ENCODE measurements at places on chromosomes 5 and 9.
A peak's percentile ranks its signal among the peaks of the same experiment; 100 is the strongest.

DNA sequence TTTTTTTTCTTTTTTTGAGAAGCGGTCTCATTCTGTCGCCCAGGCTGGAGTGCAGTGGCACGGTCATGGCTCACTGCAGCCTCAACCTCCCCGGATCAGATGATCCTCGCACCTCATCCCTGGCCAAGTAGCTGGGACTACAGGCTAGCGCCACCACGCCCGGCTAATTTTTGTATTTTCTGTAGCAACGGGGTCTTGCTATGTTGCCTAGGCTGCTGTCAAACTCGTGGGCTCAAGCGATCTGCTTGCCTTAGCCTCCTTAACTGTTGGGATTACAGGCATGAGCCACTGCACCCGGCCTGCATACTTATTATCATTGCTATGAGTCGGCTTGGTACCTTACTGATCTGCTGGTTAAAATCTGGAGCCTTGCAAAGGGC, 790 bp upstream of the IARS1 start:
- no peak for DNase-seq

DNA sequence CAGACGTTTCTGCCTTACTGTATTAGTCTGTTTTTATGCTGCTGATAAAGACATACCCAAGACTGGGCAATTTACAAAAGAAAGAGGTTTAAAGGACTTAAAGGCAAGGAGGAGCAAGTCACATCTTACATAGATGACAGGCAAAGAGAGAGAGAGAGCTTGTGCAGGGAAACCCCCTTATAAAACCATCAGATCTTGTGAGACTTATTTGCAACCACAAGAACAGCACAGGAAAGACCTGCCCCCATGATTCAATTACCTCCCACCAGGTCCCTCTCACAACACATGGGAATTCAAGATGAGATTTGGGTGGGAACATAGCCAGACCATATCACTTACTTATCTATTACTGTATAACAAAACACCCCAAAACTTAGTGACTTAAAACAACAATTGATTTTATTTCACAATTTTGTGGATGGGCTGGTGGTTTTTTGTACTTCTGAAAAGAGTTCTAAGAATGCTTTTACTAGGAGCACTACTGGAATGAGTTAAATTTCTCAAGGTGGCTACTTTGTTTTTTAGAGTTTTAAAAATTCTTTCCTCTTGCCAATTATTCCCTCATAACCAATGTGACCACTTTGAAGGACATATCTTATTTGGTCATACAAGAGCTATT, 10.3 kb downstream of the RUSC2 start:
- no peak for DNase-seq

GRCh38 chr5:139636207-139636792, 11.8 kb upstream of the CXXC5 start:
- DNase-seq = no peak

GRCh38 chr9:28696960-28697359, 1123.7 kb upstream of the C9orf72 start:
- no peak for DNase-seq

DNA sequence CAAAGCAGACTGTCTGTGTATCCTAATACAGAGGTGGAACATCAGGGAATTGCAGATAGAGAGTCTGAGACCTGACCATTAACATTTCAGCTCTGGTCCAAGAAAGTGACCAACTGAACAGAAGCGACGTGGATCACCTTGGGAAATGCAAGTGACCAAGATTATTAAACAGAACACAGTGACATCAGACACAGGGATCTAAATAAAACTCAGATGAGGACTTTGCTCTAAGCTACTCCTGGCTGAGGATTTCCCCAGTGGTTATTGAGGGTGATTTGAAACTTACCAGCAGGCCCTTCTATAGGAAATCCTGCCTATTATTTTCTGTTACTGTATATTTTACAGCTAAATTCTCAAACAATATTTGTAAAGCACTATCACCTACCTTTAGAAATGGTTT, 436.0 kb downstream of the TMEM38B start:
- no peak for DNase-seq

DNA sequence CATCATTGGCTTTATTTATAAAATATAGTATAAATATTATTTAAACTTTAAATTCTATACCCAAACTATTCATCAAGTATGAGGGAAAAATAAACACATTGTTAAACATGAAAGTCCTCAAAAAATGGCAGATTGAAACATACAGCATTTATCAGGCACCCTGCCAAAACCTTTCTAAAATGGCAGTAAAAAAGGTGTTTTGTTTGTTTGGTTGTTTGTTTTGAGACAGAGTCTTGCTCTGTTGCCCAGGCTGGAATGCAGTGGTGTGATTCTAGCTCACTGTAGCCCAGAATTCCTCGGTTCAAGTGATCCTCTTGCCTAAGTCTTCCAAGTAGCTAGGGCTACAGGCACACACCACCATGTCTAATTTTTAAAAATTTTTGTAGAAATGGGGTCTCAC, 60.1 kb upstream of the ECM2 start:
- no peak for DNase-seq

DNA sequence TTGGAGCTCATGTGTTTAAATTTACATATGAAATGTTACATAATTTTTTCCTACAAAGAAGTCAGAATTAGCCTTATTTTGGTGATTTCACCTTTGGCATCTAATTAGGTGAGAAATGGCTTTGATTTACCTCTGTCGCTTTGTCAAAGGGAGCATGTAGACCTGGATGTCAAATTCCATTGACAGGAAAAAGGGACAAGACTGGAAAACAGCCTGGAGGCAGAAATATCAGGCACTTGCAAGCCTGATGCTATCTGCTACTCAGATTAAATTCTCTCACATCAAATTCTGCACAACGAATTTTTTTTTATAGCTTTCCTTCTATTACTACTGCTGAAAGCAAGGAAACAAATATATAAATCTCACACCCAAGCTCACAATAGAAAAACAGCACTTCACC, 54.1 kb upstream of the CTNND2 start:
- DNase-seq = no peak

DNA sequence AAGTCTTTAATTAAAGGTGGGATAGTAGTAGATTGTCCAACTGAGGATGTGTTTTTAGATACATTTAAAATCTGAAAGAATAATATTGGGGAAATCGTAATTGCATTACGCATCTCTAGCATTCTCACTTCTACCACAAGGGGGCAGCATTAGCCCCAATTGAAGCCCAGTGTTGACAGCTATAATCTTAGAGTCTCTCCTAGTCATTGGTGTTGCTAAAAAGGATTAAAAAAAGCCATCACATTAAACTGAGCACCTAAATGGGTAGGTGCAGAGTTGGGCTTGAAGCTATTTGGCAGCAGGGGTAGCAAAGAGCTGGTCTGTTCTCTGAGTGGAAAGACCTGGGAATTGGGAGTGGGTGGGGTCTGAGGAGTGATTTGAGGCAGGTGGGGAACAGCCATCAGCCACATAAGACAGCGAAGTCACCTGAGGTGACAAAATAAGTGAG, 177.2 kb downstream of the OSTF1 start:
- peak; percentile 4 for DNase-seq

DNA sequence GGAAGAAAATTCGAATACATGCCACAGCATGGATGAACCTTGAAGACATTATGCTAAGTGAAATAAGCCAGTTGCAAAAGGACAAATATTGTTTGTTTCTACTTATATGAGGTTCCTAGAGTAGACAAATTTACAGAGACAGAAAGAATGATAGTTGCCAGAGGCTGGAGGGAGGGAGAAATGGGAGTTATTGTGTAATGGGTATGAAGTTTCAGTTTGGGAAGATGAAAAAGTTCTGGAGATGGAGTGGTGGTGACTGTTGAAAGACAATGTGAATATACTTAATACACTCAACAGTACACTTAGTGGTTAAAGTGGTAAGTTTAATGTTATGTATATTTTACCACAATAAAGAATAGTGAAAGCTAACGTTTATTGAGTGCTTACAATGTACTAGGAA, 99.6 kb upstream of the SLC44A1 start:
- no peak for DNase-seq

DNA sequence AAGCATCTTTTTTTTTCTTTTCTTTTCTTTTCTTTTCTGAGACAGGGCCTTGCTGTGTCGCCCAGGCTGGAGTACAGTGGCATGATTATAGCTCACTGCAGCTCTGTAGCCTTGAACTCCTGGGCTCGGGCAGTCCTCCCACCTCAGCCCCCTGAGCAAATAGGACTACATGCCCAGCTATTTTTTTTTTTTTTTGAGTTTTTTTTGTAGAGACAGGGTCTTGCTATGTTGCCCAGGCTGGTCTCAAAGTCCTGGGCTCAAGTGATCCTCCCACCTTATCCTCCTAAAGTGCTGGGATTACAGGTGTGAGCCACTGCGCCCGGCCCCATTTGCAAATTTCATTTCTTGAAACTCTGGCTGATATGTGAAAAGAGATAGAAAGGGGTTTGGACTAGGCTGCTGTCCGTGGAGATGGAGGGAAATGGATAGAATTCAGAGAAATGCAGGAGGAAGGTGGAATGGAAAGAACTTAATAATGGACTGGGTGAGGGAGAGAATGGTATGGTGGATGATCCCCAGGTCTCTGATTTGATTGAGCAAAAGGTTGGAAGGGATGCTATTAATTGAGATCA, 32.9 kb downstream of the TNFAIP8 start:
- DNase-seq = no peak

DNA sequence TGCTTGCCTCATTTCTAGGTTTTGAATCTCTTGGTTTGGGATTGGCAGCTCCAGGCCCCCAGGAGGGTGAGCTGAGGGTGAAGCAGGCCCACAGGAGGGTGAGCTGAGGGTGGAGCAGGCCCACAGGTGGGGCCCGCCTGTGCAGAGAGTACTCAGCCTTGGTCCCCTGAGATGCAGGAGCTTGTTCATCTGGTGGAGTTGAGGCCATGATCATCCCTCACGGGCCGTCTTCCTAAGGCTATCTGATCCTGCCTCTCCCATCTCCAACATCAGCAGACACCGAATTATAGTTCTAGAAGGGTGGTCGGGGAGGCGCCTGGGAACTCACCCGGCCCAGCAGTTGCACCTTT, 131.7 kb upstream of the PHYKPL start:
- no peak for DNase-seq

DNA sequence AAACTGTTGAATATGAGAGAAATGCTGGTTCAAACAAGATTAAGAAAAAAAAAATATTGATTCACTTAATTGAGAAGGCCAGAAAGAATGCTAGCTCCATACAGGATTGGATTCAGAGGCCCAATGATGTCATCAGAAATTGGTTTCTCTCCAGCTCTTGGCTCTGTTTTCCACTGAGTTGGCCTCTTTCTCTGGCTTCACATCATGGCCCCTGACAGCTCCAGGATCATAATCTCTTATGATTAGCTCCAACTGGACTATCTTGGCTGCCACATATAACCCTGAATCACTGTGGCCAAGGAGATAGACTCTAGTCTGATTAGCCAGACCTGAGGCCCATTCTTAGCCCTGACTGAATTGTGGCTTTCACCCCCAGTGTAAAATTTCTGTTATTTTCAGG, 244.7 kb upstream of the GRAMD2B start:
- no peak for DNase-seq

- DNase-seq = no peak
Observed at GRCh38 chr5:108884736-108885135, 137.0 kb downstream of the FER start.

- no peak for DNase-seq
Observed at GRCh38 chr5:122907276-122907675, 61.9 kb downstream of the SNX24 start.

- DNase-seq = no peak
Observed at GRCh38 chr5:62794456-62794855, 215.8 kb downstream of the LRRC70 start.

- no peak for DNase-seq
Observed at GRCh38 chr5:8458038-8458383, 589.1 kb downstream of the MTRR start.

DNA sequence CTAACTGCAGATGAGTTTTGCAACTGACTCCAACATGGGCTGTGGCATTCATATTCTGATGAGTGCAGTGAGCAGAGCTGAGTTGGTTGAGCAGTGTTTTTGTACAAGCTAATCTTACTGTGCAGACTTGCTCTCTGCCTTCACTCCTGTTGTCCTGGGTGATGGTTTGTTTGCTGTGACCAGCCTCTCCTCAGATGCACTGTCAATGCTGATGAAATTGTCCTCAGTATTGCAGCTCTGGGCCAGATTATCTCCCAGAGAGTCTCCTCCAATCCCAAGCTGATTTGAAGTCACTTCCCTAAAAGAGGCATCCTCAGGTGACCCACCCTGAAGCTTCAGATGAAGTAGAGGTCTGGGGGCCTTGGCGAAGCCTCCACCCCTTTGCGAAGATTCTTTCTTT, 581.8 kb downstream of the ACTL7B start:
- no peak for DNase-seq

- no peak for DNase-seq
Observed at GRCh38 chr5:159422361-159422760, 92.1 kb upstream of the IL12B start.

GRCh38 chr9:112054916-112055315, 120.2 kb downstream of the SUSD1 start:
- no peak for DNase-seq

DNA sequence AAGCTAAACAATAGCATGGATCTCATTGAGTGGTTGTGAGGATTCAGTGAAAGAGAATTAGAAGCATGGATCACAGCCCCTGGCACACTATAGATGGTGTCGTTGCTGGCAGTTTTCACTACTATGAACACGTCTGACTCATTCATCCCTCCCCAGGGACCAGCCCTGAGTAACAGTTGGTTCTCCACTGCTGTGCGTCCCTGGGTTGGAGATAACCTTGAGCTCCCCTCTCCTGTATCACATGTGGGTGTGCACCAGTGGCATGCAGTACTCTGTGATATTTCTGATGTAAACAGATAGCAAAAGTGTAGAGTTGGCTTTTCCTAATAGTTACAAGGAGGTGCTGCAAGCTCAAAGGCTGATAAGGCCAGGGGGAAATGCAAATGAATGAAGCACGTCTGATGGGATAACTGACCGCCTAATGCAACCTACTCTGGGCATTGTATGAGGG, 8.8 kb upstream of the LCP2 start:
- no peak for DNase-seq

DNA sequence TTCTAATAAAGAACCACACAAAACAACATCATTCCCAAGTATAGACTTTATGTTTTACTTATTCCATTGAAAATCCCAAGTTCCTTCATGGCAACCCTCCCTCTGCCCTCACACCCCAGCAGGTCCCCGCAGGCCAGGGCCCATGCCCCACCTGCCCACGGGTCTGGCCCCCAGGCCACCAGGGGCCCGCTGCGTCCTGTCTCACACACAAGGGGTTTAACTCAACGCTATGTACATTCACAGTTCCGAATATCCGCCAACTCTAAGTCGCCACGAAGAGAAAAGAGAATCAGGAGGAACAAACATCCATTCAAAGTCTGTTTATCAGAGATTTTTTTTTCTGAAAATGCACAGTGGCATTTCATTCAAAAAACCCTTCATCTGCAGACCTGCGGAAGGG, 16.2 kb upstream of the SLC6A3 start:
- DNase-seq = no peak

GRCh38 chr5:5306696-5307095, 115.8 kb upstream of the ICE1 start:
- DNase-seq = no peak
